ENCODE measurements at places on chromosomes 7 and 10. TPM values are rescaled to one million over a fixed set of nuclear protein-coding genes. Genes with fewer than 3 reads are reported as not detected.
A peak's percentile ranks its signal among the peaks of the same experiment; 100 is the strongest.

DNA sequence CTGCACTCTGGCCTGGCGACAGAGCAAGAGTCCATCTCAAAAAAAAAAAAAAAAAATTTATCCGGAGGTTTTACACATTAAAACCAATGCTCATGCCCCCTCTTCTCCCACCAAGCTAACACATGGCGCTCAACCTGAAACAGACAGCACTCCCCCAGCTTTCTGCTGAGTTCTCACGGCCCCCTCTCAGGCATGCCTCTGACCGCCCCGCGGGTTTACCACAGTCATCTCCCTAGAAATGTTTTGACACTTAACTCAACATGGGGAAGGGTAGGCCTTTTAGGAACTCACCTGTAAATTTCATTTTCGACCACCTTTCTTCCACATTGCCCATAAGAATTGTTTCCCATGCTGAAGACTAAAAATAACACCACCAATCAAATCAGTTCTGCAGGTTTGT, 9.3 kb downstream of the RCC1L start:
- H3K27me3 ChIP-seq = no peaks in the 10 kb centered on the region
- no peak overlapping the region for H3K4me3 ChIP-seq
- no peaks in the 10 kb centered on the region for H3K4me1 ChIP-seq
- no peak overlapping the region for H3K27ac ChIP-seq

DNA sequence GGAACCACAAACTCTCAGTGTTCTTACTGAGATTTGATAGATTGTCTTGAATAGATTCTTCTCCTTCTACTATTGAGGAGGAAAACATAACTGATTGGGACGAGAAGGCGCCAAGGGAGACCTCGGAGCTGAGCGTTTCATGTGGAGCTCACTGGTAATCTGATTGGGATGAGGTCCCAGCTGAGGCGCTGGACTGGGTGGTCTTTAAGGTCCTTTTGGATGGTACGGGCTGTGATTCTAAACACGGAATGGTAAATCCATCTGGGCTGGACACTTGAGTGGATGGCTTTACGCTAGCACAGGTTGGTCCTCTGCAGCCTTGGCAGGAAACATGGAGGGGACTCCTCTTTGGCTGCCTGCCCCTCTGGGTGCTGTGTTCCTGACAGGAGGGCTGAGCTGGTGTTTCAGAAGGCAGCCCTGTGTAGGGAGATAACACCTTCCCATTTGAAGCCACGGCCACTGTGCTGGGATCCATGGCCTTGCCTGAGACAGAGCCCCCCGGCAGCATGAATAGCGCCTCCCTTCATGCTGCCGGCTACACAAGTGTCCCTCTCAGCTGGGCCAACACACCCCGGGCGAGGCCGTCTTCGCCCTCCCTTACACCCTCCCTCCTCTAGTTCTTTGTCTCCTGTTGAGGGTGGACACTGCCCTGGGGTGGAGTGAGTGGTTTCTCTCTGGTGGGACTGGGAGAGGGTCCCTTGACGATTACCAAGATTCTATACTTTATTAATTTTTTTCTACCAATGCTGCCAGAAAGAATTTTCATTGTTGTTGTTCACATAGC, 203.2 kb upstream of the SHH start:
- H3K4me1 ChIP-seq = no peaks in the 10 kb centered on the region
- no peaks in the 10 kb centered on the region for H3K36me3 ChIP-seq
- H3K27me3 ChIP-seq = peaks cover 45% of the 10 kb centered on the region
- H3K27ac ChIP-seq = no peak overlapping the region
- no peak for DNase-seq

GRCh38 chr7:81469869-81470723, 299.8 kb downstream of the HGF start:
- peak; percentile 14 for DNase-seq
- no peaks in the 10 kb centered on the region for H3K27me3 ChIP-seq
- no peaks in the 10 kb centered on the region for H3K4me1 ChIP-seq
- no peak overlapping the region for H3K27ac ChIP-seq
- H3K36me3 ChIP-seq = no peaks in the 10 kb centered on the region
- no peak overlapping the region for H3K4me3 ChIP-seq

- no peaks in the 10 kb centered on the region for H3K36me3 ChIP-seq
- DNase-seq = peak; percentile 48
Measured at GRCh38 chr10:62437696-62438095, 63.5 kb downstream of the ZNF365 start.

- DNase-seq = no peak
- H3K36me3 ChIP-seq = no peaks in the 10 kb centered on the region
- no peak overlapping the region for H3K27ac ChIP-seq
- H3K4me1 ChIP-seq = no peaks in the 10 kb centered on the region
- no peaks in the 10 kb centered on the region for H3K27me3 ChIP-seq
Measured at GRCh38 chr10:77104459-77104980, 533.1 kb downstream of the KCNMA1 start.

- DNase-seq = no peak
- H3K4me3 ChIP-seq = no peak overlapping the region
- H3K36me3 ChIP-seq = no peaks in the 10 kb centered on the region
- no peak overlapping the region for H3K27ac ChIP-seq
- no peaks in the 10 kb centered on the region for H3K27me3 ChIP-seq
- H3K4me1 ChIP-seq = no peaks in the 10 kb centered on the region
Measured at GRCh38 chr7:41051062-41051461, 651.8 kb downstream of the INHBA start.

GRCh38 chr10:70193391-70193844, 23.1 kb upstream of the SAR1A start:
- no peak for DNase-seq
- no peaks in the 10 kb centered on the region for H3K4me1 ChIP-seq
- H3K4me3 ChIP-seq = no peak overlapping the region
- H3K36me3 ChIP-seq = peaks cover 10% of the 10 kb centered on the region
- H3K27me3 ChIP-seq = no peaks in the 10 kb centered on the region
- no peak overlapping the region for H3K27ac ChIP-seq

DNA sequence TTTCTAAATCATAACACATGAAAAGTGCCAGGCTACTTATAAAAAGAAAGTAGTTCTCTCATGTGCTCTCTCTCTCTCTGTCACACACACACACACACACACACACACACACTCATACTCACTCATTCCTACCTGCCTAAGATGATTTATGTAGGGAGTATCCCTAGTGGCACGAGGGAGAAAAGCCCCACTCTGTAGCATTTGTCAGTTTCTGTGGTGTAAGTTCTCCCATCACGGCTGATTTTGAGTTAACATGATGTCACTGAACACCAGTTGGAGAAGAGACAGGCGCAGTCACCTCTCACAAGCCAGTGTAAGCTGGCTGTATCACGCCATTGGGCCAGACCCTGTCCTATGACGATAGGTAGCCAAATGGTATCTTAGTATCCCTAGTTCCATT, 395.4 kb downstream of the SFMBT2 start:
- H3K4me3 ChIP-seq = no peak overlapping the region
- peaks cover 8% of the 10 kb centered on the region for H3K4me1 ChIP-seq
- peak; percentile 66 for DNase-seq
- peak overlapping the region; percentile 27 for H3K27ac ChIP-seq
- no peaks in the 10 kb centered on the region for H3K27me3 ChIP-seq

DNA sequence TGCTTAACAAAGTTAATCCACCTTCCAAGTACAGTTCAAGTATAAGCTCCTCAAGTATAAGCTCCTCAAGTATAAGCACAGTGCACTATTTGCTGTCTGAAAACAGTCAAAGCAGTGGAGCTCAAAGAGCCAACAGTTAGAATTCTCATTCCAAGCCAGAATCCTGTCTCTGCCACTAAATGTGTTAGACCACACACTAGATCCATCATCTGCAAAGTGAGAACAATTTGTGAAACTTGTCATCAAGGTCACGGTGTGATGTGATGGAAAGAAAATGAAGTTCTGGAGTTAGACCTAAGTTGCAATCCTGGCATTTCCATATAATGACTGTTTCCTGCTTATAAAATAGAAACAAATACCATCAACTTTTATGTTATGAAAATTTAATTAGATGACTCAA, 602.5 kb downstream of the TNS3 start:
- no peak overlapping the region for H3K27ac ChIP-seq
- no peak for DNase-seq
- no peaks in the 10 kb centered on the region for H3K27me3 ChIP-seq
- H3K4me3 ChIP-seq = no peak overlapping the region

DNA sequence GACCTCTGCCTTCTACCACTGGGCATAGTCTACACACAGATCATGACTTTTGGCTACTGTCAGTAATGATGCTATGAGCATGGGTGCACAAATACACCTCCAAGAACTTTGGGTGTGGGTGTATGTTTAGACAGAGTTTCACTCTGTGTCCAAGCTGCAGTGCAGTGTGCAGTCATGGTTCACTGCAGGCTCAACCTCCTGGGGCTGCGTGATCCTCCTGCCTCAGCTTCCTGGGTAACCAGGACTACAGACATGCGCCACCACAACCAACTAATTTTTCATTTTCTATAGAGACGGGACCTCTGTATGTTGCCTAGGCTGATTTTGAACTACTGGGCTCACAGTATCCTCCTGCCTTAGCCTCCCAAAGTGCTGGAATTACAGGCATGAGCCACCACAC, 194.4 kb downstream of the NSUN6 start:
- no peak overlapping the region for H3K4me3 ChIP-seq
- H3K4me1 ChIP-seq = no peaks in the 10 kb centered on the region
- no peaks in the 10 kb centered on the region for H3K27me3 ChIP-seq
- H3K36me3 ChIP-seq = no peaks in the 10 kb centered on the region
- no peak overlapping the region for H3K27ac ChIP-seq

DNA sequence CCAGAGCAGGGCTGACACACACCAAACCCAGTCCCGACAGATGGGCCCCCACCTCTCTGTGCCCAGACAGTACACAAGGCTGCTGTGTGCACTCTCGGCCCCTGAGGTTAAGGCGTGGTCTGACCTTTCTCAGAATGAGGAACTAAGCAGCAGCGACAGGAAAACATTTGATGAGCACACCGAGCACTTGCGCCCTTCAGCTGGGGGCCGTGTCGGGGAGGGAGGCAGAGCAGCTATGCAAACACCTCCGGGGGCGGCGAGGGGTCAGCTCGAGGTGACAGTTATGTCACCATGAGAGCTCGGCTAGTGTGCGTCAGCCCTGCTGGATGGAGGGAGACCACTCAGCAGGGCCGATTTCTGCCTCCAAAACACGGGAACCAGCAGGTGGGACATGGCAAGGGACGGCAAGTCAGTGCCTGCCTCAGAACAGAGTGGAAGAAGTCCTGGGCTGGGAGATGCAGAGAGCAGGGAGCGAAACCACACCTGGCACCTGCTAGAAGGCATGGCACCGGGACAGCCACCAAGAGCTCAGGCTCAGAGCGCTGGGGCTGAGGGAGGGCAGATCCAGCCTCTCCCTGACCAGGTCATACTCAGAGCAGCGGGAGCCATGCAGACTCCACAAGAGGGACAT, 57.4 kb downstream of the CHST15 start:
- H3K4me1 ChIP-seq = peaks cover 8% of the 10 kb centered on the region
- peak; percentile 17 for DNase-seq
- no peaks in the 10 kb centered on the region for H3K36me3 ChIP-seq
- no peak overlapping the region for H3K27ac ChIP-seq
- H3K4me3 ChIP-seq = no peak overlapping the region

DNA sequence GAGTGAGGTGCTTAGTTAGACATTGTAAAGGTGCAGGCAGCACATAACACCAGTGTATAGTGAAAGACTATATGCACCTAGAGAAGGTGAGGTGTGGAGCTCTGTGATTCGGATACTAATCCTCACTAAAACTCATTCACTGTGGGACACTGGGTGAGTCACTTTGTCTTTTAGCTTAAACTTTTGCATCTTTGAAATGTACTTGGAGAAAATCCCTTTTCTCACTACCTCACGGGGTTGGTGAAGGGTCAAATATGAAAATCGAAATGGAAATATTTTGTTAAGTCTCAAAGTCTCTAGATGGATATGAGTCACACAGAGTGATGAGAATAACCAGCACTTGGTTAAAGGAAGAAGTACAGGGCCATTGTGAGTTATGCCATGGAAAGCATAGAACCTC, 38.0 kb downstream of the MDFIC start:
- H3K4me1 ChIP-seq = no peaks in the 10 kb centered on the region
- no peaks in the 10 kb centered on the region for H3K27me3 ChIP-seq
- H3K27ac ChIP-seq = no peak overlapping the region

- no peaks in the 10 kb centered on the region for H3K27me3 ChIP-seq
- H3K36me3 ChIP-seq = peaks cover 45% of the 10 kb centered on the region
- no peak overlapping the region for H3K27ac ChIP-seq
Measured at GRCh38 chr10:124696446-124697392, 47.5 kb downstream of the FAM53B start.

DNA sequence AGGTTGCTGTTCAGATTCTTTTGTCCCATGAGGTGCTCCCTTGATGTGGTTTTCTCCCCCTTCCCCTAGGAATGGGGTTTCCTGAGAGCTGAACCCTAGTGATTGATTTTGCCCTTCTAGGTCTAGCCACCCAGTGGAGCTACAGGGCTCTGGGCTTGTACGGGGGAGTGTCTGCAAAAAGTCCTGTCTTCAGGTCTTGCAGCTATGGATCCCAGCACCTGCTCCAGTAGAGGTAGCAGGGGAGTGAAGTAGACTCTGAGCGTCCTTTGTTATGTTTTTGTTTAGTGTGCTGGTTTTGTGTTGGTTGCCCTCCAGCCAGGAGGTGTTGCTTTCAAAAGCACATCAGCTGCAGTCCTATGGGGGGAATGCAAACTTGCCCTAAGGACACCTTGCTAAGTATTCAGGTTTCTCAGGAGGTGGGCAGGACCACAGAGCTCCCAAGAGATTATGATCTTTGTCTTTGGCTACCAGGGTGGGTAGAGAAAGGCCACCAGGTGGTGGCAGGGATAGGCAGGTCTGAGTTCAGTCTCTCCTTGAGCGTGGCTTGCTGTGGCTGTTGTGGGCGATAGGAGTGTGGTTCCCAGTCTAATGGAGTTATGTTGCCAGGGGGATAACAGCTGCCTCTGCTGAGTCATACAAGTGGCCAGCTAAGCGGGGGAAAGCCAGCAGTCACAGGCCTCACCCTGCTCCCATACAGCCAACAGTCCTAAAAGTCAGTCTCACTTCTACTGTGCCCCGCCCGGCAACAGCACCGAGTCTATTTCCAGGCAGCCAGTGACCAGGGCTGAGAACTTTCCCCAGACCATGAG, 92.4 kb upstream of the JCAD start:
- peak; percentile 79 for DNase-seq
- H3K27ac ChIP-seq = peak overlapping the region; percentile 76
- H3K4me1 ChIP-seq = peaks cover 3% of the 10 kb centered on the region
- H3K27me3 ChIP-seq = no peaks in the 10 kb centered on the region
- H3K36me3 ChIP-seq = no peaks in the 10 kb centered on the region

Gene IFIT1B
- not detected for total RNA-seq

Gene CLRN3
- total RNA-seq = not detected

Gene CYP2E1
- 1.0 TPM for total RNA-seq

Gene OR13A1
- 0.13 TPM for total RNA-seq

Gene KCND2
- total RNA-seq = not detected

Gene MOGAT3
- not detected for total RNA-seq

Gene GNAI1
- not detected for total RNA-seq

Gene VWDE
- 92.6 TPM for total RNA-seq

Gene HTRA1
- total RNA-seq = 0.11 TPM

Gene SRRM3
- 0.47 TPM for total RNA-seq

Gene HECW1
- total RNA-seq = 0.47 TPM

Gene GPER1
- total RNA-seq = not detected

Gene STEAP2
- total RNA-seq = 0.02 TPM

Gene ZMIZ2
- total RNA-seq = 34.7 TPM

Gene AGR2
- total RNA-seq = 0.98 TPM

Gene CPA1
- total RNA-seq = 9.7 TPM
